ENCODE measurements at places on chromosomes 5 and 9.

DNA sequence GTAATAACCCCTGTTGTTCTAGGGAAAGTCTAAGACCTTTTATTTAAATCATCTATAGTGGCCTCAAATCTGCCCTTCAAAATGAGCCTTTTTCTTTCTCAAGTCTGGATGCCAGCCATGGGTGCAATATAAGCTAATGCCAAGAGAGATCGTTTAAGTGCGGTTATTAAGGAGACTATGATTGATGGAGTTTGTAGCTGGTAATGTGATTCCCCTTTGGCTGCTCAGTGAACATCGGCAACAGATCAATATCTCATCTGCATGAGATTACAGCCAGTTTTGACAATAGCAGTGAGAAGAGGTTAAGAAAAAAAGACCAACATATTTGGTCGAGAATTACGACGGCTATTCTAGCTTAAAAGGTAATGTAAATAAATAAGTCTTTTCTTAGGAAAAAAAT is 1049.4 kb upstream of the NUDT12 start:
- no peak for DNase-seq

DNA sequence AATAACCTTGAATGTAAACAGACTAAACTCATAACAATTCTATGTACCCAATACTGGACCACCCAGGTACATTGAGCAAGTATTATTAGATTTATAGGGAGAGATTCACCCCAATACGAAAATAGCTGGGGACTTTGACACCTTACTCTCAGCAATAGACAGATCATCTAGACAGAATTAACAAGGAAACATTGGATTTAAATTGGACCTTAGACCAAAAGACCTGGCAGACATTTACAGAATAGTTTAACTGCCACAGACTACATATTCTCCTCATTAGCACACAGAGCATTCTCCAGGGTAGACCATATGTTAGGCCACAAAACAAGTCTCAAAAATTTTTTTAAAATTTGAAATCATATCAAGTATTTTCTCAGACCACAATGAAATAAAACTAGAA is 397.4 kb downstream of the PIK3R1 start:
- no peak for DNase-seq

DNA sequence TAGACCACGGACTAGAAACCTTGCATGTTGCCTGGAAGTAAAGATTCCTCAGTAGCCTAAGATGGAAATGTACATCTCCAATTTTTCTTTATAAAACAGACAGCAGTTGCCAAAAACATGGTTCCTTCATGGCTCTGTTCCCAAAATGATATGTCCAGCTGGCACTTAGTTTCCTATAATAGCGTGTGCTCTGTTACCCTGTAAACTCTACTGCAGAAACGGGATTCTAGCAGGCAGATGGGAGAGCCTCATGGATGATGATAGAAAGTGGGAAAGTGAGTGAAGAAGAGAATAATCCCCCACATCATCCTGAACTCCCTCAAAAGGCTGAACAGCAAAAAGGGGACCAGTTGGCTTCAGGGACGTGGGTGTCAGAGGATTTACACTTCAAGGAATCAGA is 118.2 kb downstream of the FRMD3 start:
- DNase-seq = no peak

- DNase-seq = no peak
Observed at GRCh38 chr5:67238191-67238590, 41.6 kb upstream of the CD180 start.

DNA sequence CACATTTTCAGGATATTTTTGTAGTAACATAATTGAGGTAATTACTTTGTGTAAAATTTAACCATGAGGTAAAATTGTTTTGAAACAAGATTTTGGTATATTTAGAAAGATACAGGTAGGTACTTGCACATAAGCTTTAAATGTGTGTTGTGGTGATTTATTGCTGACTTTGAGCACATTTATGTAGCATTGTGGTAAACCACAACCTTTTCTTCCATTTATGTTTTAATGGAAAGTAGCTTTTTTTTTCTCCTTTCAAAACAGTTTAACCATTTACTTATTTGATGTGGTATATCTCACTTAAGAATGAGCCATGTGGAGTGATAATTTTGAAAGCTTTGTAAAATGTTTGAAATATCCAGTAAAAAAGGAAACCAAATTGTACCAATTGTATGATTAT is 35.6 kb downstream of the FCHO2 start:
- no peak for DNase-seq

DNA sequence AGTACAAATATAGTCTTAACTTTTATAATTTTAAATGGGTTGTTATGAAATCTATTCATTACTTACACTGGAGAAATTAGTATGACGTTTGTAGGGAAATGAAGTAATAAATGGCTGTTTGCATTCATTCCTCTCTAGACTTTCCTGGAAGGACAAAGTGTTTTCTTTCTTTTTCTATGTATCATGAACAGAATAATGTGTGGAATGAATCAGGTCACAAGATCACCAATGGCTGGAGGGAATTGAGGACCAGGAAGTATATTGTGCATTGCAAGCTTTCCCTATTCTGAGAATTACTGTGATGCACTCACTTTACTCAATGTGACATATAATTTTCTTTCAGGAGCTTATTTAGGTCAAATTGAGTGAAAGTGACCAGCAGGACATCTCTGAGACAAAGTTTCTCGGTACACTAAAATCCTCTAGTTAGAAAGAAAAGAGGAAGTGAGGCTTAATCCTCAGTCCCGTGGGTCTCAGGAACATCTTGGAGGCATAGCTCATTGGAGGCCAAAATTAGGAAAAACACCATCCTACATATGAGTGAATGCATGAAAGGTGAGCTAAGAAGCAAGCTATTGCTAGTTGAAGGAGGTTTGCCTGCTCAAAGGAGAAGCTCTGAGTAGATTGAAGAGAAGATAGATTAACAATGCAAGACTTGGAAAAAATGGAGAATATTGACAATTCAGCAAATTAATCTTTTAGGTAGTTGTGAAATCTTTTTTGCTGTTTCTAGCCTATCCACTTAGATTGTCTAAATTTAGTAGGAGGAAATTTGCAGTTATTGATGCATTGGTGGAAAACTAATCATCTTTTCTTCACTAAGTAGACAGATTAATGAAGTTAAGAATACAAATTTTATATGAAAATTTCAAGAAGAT is 28.0 kb downstream of the ERAP2 start:
- DNase-seq = no peak

- no peak for DNase-seq
Observed at GRCh38 chr5:157516626-157517325, 56.8 kb downstream of the NIPAL4 start.

DNA sequence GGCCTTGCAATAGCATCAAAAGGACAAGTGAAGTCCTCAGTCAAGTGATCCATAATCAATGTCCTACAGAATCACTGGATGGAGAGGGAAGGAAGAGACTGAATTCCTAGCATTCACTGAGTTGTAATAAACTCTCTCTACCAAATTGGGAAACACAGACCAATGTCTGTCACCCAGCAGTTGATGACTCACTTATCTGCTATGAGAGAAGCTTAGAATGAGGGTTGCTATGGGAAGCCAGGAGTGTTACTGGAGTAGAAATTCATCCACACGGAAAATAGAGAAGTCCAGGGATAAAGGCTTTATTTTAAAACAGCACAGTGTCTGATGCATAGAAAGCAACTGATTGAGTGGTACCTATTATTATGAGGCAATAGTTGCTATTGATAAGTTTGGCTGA is 407.4 kb downstream of the BRINP1 start:
- DNase-seq = no peak

GRCh38 chr9:89468281-89468960 is 29.5 kb downstream of the SEMA4D start:
- no peak for DNase-seq

DNA sequence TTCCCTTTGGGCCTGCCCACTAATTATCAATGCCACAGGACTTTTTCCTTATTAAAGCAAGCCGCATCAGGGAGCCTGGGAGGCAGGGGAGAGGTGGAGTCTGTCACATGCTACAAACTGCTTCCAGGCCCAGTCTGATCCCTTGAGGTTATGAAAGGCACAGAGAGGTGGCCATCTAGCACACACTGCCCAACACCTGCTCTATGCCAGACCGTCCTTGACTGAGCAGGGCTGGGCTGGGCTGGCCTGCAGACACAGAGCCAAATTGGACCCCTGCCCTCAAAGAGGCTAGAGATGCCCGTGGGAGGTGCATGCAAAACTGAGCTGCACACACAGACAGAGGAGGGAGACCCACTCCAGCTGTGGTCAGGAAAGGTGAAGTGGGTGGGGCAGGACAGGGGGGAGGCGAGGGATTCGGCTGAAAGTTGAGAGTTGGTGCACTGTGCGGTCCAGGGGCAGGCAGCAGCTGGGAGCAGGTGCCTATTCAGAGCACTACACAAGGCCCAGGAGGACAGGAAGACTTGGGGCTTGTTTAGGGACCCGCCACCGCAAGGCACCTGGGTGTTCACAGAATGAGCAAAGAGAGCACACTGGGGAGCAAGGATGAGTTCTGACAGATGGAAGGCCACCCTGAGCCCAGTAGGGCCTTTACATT is 36.4 kb upstream of the TCF7 start:
- DNase-seq = no peak

DNA sequence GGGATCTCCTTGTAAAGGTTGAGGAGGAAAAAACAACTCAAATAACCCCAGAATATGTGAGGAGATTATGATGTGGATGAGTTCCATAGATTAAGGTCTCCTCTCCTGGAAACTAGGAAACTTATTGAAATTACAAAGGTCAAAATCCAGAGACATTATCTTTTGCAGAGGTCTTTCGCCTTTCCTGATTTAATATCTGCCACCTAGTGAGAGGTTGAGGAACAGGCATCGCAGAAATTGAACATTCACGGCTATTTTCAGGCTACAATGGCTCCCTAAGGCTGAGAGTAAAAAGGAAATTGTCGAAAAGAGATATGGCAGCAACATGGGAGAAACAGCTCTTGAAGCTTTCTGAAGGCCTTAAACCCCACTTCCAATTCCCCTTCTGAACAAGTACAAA is 127.5 kb upstream of the PLCXD3 start:
- no peak for DNase-seq

GRCh38 chr5:140637371-140638100 is 1.7 kb upstream of the TMCO6 start:
- no peak for DNase-seq

- DNase-seq = no peak
Observed at GRCh38 chr5:170865622-170866021, 3.8 kb downstream of the RANBP17 start.

DNA sequence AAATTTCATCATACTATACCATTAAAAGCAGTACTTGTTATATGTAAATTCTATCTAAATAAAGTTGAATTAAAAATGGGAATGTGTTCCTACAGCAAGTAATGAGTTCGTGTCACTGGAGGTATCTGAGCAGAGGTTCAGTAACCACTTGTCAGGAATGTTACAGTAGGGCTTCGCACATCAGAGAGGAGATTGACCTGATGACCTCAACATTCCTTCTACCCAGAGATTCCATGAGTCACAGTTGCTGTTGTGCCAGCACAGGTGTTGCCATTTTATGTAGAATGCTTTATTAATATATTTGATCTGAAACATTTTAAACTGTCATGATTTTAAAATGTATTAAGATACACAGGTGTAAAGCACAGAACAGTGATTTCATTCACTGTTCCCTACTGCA is 60.3 kb downstream of the STX17 start:
- no peak for DNase-seq

DNA sequence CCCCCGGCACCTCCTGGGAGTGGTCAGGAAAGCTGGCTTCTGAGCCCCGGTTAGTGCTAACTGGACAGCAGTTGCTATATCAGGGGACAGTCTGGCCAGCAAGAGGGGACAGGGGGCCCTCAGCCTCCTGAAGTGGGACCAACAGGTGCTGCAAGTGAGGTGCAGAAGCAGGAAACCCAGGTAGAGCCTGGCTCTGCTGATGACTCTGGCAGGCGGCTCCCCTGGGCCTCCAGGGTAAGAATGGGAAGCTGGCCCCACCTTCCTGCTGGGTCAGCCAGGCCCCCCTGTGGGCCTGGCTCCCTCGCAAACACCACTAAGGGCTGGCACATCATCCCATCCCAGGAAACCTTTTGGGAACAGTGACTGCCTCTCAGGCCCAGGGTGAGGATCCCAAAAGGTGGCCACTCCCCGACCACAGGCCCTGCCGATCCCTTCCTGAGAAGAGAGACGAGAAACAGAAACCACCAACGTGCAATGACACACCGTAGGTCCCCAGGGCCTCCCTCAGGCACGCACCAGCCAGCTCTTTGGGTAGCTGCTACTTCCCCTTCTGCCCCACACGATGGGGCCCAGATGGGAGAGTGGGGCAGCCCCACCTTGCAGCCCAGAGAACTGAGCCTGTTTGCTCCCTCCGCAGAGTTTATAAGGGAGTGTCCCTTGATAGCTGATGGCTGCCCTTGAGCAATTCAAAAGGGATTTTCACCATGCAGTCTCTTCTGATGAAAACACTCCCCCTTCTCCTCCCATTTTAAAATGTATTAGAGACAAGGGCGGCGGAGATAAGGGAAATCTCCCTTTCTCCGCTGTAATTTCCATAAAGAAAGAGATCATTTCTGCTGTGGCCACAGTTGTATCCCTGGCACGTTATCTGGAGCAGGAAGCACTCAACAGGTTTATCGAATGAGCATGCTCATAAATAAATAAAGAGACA is 76.8 kb downstream of the STK10 start:
- DNase-seq = peak; percentile 76

DNA sequence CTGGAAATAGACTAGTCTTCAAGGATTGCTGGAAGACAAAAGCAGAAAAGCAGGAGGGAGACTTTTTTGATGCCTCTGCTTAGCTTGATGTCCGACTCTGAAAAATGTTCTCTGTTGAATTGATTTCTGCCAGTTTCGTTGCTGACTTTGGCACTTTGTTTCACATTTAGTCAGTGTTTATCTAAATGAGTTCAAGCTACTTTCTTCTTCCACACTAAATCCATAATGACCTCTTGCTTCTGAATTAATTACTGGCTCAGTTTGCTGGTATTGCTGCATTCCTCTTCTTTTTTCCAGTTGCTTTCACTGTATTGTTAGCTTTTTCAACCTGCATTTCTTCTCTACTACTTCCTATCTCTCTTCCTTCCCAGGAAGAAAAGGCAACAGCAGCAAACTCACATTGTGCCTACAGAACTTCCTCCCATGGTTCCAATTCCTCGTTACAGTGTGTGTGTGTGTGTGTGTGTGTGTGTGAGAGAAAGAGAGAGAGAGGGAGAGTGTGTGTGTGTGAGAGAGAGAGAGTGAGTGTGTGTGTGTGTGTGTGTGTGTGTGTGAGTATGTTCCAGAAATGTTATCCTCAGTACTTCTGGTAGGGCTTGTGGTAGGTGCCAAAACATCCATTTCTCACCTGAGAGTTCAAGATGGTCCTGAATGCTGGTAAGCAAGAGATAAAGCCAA is 234.8 kb downstream of the CSNK1G3 start:
- DNase-seq = no peak
